Pulmonary artery endothelial cell (primary cell): ENCODE measurements at places on chromosomes 2 and 18.

GRCh38 chr2:134679294-134679693 is 39.5 kb downstream of the TMEM163 start:
- no peak for DNase-seq

DNA sequence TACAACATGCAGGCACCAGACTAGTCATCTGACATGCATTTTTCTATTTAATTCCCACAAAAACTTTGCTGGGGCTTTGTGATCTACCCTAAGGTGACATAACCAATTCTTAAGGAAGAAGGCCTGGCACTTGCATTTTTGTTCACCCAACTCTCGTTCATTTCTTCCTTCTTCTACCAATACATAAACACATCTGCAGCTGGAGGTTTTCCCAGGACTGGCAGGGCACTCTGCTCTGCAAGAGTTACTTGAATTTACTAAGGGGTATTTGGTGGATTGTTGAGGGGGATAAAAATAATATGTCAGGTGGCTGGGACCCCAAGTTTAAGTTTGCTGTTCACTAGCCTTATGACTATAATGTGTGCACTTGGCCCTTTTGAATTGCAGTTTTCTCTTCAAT is 111.4 kb upstream of the TRIB2 start:
- no peak for DNase-seq

DNA sequence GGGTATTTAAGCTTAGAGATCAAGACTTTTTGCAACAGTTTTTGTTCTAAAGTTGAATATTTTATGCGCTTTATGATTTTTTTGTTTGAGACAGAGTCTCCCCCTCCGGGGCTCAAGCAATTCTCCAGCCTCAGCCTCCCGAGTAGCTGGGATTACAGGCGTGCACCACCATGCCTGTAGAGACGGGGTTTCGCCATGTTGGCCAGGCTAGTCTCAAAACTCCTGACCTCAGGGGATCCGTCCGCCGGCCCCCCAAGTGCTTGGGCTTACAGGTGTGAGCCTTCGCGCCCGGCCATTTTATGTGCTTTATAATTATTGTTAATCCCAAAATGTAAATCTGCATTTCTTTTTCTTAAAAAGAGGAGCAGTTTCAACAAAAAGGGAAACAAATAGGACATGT is 29.0 kb downstream of the TBR1 start:
- no peak for DNase-seq

GRCh38 chr18:35032113-35032512 is 9.1 kb upstream of the MAPRE2 start:
- DNase-seq: no peak

DNA sequence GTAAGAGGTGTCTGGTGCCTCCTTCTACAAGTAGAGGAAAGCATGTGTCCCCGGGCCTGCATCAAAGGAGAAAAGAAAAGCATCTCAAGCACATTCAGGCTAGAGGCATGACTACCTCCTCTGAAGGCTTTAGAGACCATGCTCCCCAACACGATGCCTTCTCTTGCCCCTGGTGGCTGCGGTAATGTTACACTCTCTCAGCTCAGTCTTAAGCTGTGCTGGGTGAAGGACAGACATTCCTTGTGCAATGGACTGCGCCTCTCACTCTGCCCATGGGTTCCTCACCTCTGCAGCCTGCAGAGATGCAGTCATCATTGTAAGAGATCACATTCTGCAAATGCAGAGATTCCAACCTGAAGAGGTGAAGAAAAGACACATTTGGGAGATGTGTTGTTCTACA is 148.2 kb upstream of the HNRNPA3 start:
- DNase-seq: no peak
